ENCODE measurements at places on chromosomes 16 and 17. TPM values are rescaled to one million over a fixed set of nuclear protein-coding genes. Genes with fewer than 3 reads are reported as not detected.

NPIPA8 gene
- not detected for total RNA-seq

NEUROD2 gene
- not detected for total RNA-seq

TM4SF5 gene
- total RNA-seq, result not detected

FOXJ1 gene
- total RNA-seq, result not detected

KRT9 gene
- total RNA-seq, result not detected

CA10 gene
- not detected for total RNA-seq

EVPL gene
- not detected for total RNA-seq

DNA sequence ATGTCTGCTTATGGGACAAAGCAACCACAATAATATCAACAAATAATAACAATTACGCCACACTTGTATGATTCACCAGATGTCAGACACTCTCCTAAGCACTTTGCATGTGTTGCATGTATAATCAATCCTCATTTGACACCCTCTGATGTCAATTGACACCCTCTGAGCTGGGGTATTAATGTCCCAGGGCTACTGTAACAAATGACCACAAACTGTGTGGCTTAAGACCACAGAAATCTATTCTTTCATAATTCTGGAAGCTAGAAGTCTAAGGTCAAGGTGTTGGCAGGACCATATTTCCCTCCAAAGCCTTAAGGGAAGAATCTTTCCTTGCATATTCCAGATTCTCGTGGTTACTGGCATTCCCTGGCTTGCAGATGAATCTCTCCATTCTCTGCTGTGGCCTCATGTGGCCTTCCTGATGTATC, 112.7 kb downstream of the NPIPB5 start:
- H3K4me3 ChIP-seq, result no peak overlapping the region
- H3K36me3 ChIP-seq, result no peaks in the 10 kb centered on the region
- no peak overlapping the region for H3K27ac ChIP-seq
- peaks cover 23% of the 10 kb centered on the region for H3K27me3 ChIP-seq
- H3K4me1 ChIP-seq, result no peaks in the 10 kb centered on the region
- DNase-seq, result no peak

DNA sequence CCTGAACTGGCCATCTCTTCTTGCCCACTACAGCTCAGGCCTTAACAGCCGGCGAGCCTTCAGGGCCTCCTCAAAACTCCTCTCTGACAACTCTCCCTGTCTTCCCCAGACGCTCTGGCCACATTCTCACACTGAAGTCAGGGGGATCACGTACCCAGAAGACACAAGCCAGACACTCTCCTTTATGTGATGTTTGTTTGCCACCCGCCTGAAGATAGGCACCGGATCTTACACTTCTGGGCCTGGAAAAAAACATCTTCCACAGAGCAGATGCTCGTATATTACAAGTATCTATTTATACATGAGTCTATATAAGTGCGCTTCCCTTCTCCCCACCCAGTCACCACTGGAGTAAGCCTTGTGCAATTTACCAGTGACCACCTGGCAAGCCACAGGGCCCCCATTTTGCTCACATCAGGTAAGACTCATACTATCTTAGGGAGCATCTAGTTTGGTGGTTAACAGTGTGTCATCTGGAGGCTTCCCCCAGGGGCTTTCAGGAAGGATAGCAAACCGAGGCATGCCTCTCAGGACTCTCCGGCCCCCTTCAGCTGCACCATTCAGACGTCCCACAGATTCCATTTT, 349.4 kb downstream of the SOX9 start:
- H3K4me1 ChIP-seq, result peaks cover 5% of the 10 kb centered on the region
- H3K36me3 ChIP-seq, result no peaks in the 10 kb centered on the region
- no peak for DNase-seq

GRCh38 chr16:20309786-20310185, 17.5 kb downstream of the GP2 start:
- no peak overlapping the region for H3K4me3 ChIP-seq
- no peaks in the 10 kb centered on the region for H3K36me3 ChIP-seq
- H3K27ac ChIP-seq, result no peak overlapping the region

GRCh38 chr16:51155199-51155607, 4.1 kb upstream of the SALL1 start:
- no peaks in the 10 kb centered on the region for H3K36me3 ChIP-seq
- no peak overlapping the region for H3K27ac ChIP-seq
- H3K27me3 ChIP-seq, result peaks cover 99% of the 10 kb centered on the region

DNA sequence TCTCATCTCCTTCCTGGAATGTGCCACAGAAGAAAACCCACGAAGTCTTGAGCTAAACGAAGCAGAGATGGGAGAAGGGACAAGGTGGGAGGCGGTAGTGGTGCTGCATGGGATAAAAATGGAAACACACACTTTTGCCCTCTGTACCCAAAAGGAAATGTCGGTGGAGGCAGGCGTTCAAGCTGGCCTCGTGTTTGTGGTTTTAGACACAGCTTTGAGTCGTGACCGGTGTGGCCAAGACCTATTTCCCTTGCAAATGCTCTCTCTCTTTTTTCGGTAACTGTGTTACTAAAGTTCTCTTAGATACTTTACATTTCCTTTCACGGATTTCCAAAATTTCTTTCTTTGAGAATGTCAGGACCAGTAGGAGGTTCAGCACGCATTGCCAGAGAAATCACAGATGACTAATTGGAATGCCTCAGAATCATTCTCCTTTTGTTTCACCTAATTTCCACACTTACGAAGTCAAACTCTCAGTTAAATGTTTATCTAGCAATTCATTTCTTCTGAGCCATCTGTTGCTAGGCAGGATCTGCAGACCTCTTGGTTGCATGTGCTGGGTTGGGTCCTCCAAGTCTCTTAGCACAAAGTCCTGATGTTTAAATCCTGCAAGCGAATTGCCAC, 412.3 kb downstream of the MAF start:
- no peak overlapping the region for H3K4me3 ChIP-seq
- peaks cover 8% of the 10 kb centered on the region for H3K4me1 ChIP-seq
- no peak overlapping the region for H3K27ac ChIP-seq
- DNase-seq, result no peak
- H3K36me3 ChIP-seq, result no peaks in the 10 kb centered on the region
- no peaks in the 10 kb centered on the region for H3K27me3 ChIP-seq

- H3K27me3 ChIP-seq, result no peaks in the 10 kb centered on the region
- no peak overlapping the region for H3K4me3 ChIP-seq
- peaks cover 64% of the 10 kb centered on the region for H3K36me3 ChIP-seq
- peaks cover 3% of the 10 kb centered on the region for H3K4me1 ChIP-seq
Measured at GRCh38 chr16:2296661-2297505, 29.0 kb upstream of the RNPS1 start.

DNA sequence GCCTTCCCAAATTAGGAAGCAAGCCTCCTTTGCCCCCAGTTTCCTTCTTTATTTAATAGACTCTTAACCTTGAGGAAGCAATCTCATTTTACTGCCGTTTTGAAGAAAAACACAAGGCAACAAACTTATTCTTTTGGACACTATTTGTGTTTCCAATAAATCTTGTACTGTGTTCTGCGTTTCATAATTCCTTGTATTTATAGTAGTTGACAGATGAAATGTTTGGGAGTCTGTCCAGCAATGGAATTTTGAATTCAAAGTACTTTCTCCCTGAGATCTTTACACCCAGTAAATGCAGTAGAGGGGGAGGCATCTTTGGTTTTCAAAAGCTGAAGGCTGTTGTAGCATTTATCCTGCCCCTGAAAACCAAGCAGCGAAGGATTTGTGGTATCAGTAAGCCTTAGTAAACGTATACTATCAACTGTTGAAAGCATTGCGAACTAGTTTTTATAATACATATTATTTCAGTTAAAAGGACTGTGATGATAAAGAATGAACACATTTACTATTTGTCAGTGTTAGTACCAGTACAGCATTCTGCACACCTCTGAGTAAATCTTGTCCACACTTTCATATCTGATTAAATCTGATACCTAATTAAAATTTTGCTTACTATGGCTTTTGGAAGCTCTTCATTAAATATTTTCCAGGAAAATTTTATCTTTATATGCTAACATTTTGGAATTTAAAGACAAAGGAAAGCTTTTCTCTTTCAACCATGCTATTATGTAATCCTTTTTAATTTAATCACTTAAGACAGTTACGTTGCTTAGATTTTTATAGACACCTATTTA, 83.1 kb downstream of the TNRC6C start:
- H3K27me3 ChIP-seq, result no peaks in the 10 kb centered on the region
- DNase-seq, result no peak
- H3K4me3 ChIP-seq, result peak overlapping the region; percentile 71
- H3K27ac ChIP-seq, result peak overlapping the region; percentile 95
- H3K4me1 ChIP-seq, result peaks cover 13% of the 10 kb centered on the region

DNA sequence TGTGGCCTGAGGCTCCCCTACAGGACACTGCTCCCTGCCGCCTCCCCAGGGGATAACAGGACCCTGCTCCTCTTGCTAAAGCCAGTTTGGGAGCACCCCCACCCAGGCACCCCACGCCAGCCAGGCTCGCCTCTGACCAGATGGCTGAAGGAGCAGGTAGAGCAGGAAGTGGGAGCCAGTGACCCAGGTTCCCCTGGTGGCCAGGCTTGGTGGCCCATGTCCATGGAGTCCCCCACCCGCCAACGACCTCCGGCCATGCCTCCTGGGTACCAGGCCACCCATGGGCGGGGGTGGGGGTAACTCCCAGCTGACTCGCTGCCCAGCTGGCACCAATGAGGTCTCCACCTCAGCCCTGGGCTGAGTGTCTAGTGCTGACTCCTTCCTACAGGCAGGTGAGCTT, 10.0 kb downstream of the BCAR1 start:
- peaks cover 32% of the 10 kb centered on the region for H3K36me3 ChIP-seq
- H3K4me3 ChIP-seq, result no peak overlapping the region
- DNase-seq, result no peak
- peaks cover 81% of the 10 kb centered on the region for H3K4me1 ChIP-seq

DNA sequence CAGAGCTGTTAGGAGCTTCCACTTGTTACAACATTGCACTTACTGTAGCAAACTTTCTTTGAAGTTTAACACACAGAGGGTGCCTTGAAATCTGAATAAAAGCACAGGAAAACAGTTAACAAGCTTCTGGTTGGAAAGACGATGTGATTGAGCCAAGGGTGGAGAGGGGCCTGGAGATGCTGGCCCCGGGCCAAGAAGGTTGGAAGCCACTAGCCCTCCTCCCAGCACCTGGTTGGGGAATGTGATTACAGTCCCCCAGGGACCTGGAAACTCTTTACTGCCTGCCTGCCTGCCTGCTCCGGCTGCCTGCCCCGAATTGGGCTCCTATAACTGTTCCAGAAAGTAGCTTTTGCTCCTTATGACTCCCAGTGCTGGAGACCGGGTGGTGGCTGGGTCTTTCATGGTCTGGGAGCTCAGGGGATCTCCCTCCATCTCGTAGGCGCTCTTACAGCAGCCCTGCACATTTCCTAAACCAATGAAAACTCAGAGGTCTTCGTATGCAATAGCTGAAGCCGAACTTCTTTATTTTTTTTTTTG, 48.0 kb upstream of the ZFHX3 start:
- DNase-seq, result no peak
- H3K27ac ChIP-seq, result no peak overlapping the region
- no peak overlapping the region for H3K4me3 ChIP-seq

DNA sequence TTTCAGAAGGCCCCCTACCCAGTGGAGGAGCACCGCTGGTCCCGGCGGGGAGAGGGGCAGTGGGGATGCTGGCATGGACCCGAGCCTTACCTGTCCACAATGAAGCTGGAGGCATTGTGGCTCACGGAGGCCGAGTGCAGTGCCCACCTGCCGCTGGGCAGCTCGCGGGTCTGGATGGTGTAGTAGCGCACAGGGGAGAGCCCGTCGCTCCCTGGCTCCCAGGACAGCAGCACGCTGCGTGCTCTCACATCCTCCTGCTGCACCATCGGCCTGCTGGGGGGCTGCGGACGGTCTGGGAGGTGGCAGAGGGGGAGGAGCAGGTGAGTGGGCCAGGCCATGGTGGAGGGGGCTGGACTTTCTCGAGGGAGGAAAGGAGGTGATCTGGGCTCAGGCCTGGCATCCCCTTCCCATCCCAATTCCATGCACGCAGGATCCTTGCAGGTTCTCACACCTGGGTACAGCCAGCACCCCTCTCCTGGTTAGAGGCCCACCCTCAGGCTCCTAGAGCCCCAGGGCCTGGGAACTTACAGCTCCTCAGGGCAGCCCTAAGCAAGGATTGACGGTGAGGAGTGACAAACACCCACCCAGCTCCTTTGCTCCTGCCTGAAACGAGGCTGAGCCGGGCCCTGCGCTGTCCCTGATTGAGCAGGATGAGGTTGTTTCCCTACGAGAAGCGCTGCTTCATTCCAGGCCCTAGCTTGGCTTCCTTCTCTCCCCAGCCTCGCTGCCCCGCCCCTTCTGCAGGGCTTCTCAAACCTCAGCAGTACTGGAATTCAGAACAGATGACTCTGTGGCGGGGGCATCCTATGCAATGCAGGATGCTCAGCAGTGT, 76.2 kb upstream of the CDC42EP4 start:
- DNase-seq, result no peak
- H3K27ac ChIP-seq, result no peak overlapping the region

DNA sequence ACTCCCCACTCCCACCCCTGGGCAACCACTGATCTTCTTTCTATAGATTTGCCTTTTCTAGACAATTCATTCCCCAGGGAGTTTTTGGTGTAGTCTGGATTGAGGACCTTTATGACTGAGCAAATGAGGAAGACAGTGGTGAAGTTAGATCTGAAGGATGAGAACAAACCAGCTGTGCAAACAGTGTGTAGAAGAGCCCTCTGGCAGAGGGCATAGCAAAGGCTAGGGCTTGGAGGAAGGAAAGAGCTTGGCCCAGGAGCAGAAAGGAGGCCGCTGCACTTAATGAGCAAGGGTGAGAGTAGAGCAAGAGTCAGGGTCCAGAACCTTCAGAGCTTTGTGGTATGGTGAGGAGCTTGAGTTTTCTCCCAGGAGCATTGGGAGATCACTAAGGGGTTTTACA, 352.7 kb downstream of the CA10 start:
- H3K4me3 ChIP-seq, result no peak overlapping the region
- H3K27ac ChIP-seq, result no peak overlapping the region
- H3K27me3 ChIP-seq, result no peaks in the 10 kb centered on the region
- no peaks in the 10 kb centered on the region for H3K36me3 ChIP-seq
- no peaks in the 10 kb centered on the region for H3K4me1 ChIP-seq
- DNase-seq, result no peak

GRCh38 chr16:84917492-84917891, 93.8 kb downstream of the ZDHHC7 start:
- H3K27me3 ChIP-seq, result peaks cover 13% of the 10 kb centered on the region
- H3K4me3 ChIP-seq, result no peak overlapping the region
- no peaks in the 10 kb centered on the region for H3K36me3 ChIP-seq
- DNase-seq, result no peak
- H3K27ac ChIP-seq, result peak overlapping the region; percentile 52
- H3K4me1 ChIP-seq, result peaks cover 8% of the 10 kb centered on the region

GRCh38 chr17:3935140-3935542, 18.9 kb upstream of the P2RX1 start:
- no peaks in the 10 kb centered on the region for H3K36me3 ChIP-seq
- H3K27me3 ChIP-seq, result no peaks in the 10 kb centered on the region
- DNase-seq, result peak; percentile 71
- H3K4me3 ChIP-seq, result no peak overlapping the region

DNA sequence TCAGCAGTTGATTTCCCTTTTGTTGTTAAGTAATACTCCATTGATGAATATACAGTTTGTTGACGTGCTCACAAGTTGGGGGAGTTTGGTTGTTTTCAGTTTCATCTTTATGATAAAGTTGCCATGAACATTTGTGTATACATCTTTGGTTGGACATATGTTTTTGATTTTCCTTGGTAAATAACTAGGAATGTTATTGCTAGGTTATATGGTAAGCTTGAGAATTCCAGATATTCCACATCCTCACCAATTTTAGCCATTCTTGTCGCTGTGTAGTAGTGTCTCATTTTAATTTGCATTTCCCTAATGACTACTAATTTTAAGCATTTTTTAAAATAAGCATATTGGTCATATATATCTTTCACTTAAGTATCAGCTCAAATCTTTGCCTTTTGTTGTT, 55.0 kb upstream of the RASL10B start:
- no peak for DNase-seq
- H3K27ac ChIP-seq, result no peak overlapping the region
- peaks cover 97% of the 10 kb centered on the region for H3K36me3 ChIP-seq
- H3K4me1 ChIP-seq, result no peaks in the 10 kb centered on the region
- no peaks in the 10 kb centered on the region for H3K27me3 ChIP-seq
- H3K4me3 ChIP-seq, result no peak overlapping the region

All from heart right ventricle (tissue), 16 donors.